ENCODE measurements at places on chromosomes 1 and 21.

- DNase-seq = no peak
Observed at GRCh38 chr1:39485046-39485803, 6.2 kb upstream of the BMP8A start.

DNA sequence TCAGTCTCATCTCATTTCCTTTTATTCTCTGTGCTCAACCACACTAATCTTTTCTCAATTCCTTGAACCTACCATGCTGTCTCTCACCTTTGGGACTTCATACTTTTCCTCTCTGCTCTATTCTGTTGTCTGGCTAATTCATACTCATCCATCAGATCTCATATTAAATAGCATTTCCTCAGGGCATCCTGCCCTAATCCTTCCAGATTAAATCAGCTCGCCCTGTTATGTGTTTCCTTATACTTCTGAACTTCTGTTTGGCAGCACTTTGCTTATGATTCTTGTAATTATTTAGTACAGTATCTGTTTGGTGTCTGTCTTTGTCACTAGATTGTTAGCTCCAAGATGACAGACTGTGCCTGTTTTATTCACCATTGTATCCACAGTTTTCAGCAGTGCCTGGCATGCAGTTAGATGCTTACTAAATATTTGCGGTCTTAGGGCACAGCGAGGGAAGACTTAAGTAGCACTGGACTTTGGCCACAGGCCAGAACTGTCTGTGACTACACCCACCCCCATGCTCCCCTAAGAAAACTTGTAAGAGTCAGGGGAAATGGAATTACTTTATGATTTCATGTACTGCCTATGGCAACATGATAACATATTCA is 9.9 kb upstream of the CAP1 start:
- DNase-seq = no peak

DNA sequence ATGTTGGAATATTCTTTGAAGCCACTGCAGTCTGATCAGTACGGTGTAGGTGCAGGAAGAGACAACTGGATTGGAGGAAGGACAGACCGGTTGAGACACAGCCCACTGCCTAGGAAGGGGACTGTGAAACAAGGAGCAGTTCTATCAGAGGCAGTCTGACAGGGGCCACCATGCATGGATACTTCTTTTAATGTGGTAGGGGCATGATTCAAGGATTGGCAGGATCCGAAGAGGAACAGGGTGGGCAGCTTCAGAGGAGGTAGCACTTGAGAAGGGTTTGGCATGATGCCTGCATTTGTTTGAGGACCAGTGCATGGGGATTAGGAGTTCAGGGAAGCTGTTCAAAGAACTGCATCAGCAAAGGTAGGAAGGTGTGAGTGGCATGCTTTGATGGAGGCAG is 167.9 kb downstream of the DYRK1A start:
- DNase-seq = no peak

DNA sequence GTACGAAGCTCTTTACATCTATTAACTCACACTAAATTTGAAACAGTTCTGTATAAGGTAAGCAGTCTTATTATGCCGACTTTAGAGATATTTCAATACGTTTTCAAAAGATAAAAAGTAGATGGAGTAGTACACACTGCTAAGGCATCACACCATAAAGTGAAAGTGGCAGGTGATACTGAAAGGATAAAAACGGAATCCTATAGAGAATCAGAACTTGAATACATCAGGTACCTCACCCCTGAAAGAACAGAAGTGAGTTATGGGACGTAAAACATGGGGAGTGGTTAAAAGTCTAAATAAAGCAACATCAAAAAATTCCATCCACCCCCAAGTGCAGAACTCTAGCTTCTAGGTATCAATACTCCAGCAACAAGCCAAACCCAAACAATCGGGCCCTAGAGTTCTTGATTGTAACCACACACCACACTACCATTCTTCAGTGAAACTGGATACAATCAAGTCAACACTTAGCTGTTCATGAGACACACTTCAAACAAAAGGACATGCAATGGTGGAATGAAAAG is 142.6 kb downstream of the SMYD3 start:
- no peak for DNase-seq

- no peak for DNase-seq
Observed at GRCh38 chr1:234168061-234168724, 205.1 kb upstream of the COA6 start.

DNA sequence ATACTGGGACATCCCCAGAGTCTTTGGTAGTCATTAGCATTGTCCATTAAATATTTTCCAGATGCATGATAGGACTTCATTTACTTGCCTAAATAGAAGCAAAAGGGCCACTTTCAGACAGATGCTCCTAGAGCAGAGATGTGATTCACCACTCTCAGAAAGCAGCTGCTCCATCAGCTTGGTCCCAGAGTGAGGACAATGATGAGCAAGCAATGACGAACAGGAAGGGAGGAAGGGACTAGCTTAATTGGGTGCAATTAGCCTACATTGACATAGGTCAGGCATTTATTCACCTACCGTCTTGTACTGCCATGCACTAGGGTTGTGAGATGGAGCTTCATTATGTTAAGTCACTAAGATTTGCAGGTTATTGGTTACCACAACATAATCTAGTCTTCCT is 85.1 kb upstream of the PLXNA2 start:
- no peak for DNase-seq

- DNase-seq = no peak
Observed at GRCh38 chr21:35288238-35288637, 239.1 kb upstream of the RUNX1 start.

GRCh38 chr1:85596947-85597346 is 16.4 kb downstream of the CCN1 start:
- DNase-seq = no peak

GRCh38 chr21:18070392-18070791 is 174.2 kb upstream of the CHODL start:
- no peak for DNase-seq

- no peak for DNase-seq
Observed at GRCh38 chr1:21742578-21742977, 40.4 kb downstream of the USP48 start.

DNA sequence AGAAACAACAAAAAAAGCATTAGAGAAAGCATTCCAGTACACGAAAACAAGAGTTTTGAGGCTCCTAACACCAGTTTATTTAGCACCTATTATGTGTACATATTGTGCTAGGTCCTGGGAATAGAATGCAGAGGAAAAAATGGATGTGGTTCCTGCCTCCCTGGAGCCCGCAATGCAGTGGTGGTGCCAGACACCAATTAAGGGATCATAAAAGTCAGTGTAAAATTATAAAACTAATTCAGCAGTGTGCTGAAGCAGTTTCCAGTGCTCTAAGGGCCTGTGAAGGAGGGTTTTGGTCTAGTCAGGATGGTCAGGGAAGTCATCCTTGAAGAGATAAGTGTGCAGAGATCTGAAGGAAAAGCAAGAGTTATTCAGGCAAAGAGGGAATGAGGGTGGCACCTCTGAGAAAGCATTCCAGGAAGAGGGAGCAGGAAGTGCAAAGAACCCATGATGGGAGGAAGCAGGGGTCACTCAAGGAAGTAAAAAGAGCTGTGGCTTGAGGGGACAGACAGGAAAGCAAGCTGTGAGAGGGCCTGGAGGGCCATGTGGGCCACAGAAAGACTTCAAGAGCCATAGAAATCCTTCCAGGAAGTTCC is 65.2 kb upstream of the IFNLR1 start:
- DNase-seq = no peak

DNA sequence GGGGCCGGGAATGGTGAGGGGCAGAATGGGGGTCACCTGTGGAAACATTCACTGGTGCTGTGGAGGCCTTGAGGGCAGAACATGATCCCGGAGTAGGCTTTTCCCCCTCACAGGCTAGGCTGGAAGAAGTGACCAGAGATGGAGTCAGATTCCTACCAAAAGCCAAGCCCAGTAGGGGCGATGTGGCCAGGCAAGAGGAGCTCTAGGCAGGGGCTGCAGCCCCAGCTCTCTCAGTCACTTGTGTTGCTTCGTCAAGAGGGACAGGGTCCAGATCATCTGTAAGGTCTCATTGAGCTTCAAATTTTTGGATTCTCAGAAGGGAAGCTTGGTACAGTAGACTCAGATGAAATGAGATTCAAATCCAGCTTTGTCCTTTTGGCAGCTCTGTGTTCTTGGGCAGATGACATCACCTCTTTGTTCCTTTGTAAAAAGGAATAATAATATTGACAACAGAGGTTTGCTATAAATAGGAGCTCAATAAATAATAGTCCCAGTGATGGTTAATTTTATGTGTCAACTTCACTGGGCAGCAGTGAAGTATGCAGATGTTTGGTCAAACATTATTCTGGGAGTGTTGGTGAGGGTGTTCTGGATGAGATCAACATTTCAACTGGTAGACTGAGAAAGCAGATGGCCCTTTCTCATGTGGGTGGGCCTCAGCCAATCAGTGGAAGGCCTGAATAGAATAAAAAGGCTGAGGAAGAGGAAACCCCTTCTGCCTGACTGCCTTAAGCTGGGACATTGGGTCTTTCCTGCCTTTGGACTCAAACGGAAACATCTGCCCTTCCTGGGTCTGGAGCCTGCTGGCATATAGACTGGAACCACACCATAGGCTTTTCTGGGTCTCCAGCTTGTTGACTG is 324.7 kb upstream of the USP24 start:
- DNase-seq = no peak

GRCh38 chr21:32813265-32813903 is 41.8 kb upstream of the PAXBP1 start:
- DNase-seq = no peak

GRCh38 chr1:30190511-30191153 is 532.8 kb downstream of the MATN1 start:
- DNase-seq = no peak

- DNase-seq = no peak
Observed at GRCh38 chr1:179589509-179589908, 2.1 kb upstream of the TDRD5 start.

DNA sequence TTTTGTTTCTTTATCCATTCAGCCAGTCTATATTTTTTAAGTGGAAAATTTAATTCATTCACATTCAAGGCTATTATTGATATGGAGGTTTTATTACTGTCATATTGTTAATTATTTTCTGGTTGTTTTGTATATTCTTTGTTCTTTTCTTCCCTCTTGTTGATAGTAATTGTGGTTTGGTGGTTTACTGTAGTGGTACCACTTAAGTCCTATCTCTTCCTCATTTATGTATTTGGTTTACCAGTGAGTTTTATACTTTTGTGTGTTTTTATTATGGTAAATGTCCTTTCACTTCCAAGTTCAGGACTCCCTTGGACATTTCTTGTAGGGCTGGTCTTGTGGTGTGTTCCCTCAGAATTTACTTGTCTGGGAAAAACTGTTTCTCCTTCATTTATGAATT is 28.1 kb upstream of the PM20D1 start:
- no peak for DNase-seq

DNA sequence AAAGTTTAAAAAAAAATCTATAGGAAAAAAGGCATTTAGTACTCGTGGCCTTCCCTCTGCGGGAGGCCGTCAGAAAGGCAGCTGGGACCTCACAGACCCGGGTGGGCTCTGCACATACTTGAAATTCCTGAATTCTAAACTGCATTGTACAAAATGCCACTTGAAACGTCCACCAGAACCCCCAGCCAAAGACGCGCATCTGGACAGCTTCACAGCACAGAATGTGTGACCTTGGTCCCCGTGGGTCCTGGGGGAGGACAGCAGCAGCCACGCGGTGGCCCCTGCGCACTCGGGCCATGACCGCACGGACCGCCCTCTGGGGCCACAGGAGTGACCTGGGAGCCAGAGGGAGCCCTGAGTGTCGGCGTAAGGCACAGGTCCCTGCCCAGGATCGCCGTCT is 20.6 kb upstream of the MRPS14 start:
- no peak for DNase-seq

DNA sequence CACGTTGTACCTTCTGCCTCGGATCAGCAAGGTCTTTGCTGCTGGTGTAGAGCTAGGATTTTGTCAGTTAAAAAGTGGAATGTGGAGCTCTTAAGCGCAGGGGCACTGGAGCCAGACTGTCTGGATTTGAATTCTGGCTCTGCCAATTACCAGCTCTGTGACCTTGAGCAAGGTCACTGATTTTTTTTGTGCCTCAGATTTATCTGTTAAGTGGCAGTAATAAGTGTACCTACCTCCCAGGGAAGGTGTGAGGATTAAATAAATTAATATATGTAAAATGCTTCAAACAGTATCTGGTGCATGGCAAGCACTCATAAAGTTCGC is 40.3 kb downstream of the UBE2U start:
- no peak for DNase-seq

All from brain pericyte (primary cell).